ENCODE measurements at places on chromosomes 7 and 10.

GRCh38 chr10:95071107-95071660 lies 1.9 kb upstream of the CYP2C8 start:
- DNase-seq, result no peak

DNA sequence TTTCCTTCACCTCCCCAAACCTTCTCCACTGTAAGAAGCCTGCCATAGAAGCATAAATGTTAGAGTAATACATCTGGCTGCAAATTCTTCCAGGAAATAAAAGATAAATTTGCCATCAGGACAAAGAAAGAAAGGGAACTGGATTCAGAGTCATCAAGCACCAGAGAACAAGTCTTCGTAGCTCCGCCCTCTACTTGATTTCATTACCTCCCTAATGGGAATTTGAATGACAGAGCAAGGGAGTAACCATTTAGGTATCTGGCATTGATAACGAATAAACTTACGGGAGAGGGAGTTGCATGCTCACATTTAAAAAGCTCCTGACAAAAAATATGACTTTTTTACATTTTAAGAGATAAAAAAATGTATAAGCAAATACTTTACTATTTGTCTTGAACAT lies 263.4 kb downstream of the NEBL start:
- no peak for DNase-seq

- no peak for DNase-seq
These were observed 224.3 kb downstream of the PARD3 start for GRCh38 chr10:34590793-34591192.

DNA sequence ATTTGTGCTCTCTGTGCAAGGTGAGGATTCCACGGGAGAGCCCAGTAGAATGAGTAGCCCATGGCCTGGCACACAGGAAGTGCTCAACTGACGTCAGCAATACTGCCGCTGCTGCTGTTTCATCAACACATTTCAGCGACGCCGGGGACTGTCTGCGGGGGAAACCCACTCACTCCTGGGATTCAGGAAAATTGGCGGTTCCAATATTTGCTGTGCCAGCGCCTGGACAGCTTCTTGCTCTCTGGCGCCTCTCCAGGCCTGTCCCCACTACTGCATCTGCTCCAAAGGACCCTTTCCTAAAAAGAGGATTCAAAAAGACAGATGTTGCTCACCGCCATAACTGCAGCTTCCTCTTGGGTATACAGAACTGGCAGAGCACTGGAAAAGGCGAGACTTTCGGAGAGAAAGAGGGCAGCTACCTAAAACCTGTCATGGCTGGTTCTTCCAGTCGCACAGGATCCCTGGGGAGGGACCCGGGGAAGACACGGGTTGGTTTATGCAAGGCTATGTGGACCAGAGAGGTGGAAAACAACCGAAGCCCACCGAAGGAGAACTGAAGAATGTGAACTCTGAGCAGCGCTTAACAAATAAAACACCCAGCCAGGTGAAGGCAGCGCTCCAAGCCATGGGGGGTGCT lies 39.7 kb upstream of the ENO4 start:
- peak; percentile 62 for DNase-seq

- no peak for DNase-seq
These were observed 141.9 kb downstream of the ELFN1 start for GRCh38 chr7:1811850-1812508.

DNA sequence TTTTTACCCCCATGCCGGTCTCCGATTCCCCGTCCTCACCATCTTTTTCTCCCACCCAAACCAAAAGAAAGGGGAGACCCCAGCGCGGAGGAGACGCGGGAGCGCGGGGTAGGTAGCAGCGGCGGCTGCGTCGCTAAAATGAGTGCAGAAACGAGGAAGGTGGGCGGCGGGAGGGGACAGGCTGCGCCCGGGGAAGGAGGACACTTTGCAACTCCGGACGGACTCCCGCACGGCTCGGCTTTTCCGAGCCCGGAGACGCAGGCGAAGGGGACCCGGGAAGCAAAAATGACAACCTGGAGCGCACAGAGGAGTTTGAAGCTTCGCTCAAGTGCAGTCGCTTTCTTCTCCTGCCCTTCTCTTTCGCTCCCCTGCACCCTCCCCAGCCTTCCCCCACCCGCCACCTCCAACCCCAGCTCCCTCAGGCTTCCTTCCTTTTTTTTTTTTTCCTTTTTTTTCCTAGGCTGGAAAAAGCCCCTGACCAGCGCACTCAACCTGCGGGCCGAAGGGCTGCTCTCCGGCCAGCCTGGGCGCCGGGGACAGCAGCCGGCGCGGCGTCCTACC lies 453 bp downstream of the SFMBT2 start:
- DNase-seq, result no peak

DNA sequence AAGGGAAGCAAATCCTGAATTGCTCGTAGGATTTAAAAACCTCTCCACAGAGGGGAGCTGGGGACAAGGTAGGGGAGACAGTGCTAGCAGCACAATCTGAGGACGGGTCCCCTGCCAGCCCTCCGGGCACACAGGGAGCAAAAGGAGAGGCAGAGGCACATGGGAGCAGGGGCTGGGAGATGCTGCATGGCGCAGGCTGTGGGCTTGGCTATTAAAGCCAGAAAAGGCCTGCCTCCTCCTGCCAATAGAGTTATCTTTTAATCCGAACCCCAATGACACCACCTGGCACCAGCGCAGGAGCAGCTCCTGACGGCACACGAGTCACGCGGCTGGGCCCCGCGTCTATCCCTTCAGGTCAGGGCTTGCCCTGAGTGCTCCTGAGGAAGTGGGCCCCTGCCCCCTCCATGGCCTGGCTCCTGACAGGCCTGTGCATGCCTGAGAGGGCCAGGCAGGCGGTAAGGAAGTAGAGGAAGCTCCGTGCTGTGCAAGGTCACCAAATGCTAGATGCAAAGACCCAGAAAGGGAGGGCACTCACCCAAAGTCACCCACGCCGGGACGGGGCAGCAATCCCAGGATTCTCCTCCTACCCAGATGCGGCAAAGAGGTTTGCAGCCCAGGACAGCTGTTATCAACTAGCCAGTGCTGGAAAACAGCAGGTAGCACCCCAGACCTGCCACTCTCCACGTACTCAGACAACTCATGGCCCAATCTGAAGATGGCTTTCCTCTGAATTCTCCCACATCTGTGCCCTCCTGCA lies 28.1 kb downstream of the DLG5 start:
- DNase-seq, result peak; percentile 81

- no peak for DNase-seq
These were observed 91.6 kb downstream of the RAB11FIP2 start for GRCh38 chr10:117955176-117955575.

GRCh38 chr10:125137601-125138438 lies 22.5 kb downstream of the CTBP2 start:
- peak; percentile 76 for DNase-seq

DNA sequence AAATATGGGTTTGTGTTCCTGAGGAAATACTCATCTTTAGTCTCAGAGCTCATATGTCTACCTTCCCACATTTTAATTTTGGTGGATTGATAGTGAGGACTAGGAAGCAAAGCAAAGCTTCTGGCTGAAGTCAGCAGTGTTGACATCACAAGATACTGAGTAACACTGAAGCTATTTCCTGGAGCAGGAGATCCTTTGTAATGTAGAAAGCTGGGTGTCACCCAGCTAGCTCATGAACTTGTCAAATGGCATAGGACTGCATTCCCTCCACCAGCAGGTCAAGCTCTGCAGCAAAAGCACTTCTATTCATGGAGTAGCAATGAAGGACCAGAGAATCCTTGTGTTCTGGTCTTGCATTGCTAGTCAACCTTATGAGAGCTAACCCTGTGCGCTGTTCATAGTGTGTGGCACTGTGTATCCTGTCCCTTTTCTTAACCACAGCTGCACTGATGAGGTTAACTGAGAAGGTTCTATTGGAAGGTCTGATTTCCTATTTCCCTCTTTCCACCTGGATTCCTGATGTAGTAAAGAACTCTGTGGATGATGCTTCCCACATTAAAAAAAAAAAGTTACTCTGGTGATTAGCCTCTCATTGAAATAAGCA lies 94.8 kb upstream of the ZNF804B start:
- DNase-seq, result no peak

DNA sequence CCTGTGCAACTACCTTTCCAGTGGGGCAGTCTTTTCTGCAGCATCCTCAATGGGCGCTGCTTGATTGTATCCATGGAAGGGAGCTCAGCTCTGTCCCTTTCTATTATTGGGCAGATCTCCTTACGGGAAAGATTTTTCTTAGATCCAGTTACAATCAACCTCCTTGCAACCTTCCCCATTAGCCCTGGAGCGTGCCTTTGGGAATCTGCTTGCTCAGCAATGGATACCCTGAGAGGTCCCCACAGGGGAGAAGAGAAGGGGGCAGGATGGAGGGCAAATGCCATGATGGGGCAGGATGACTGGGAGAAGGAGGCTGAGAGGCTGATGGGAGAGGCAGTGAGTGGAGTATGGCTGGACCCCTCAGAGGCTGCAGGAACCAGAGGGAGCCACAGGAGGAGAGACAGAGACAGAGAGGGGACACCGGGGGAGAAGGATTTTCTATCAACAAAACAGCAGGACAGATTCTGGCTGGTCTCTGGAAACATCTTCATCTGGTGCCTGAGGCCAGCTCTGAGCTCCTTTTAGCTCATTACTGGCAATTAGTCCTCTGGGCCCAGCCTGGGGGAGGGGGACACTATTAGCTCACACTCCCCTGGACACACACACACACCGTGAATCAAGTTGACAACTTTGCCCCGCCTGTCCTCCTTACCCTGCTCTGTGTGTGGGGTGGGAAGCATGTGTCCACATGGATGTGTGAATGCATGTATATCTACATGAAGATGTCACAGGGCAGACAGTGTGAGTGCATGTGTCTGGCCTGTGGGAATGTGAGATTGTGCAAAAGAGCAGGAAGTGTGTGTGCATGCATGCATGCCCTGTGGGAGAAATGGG lies 80.8 kb upstream of the PAX2 start:
- no peak for DNase-seq

- no peak for DNase-seq
These were observed 18.7 kb upstream of the FOXK1 start for GRCh38 chr7:4663239-4664018.

- no peak for DNase-seq
These were observed 15.3 kb downstream of the ST7 start for GRCh38 chr7:116968631-116969030.

DNA sequence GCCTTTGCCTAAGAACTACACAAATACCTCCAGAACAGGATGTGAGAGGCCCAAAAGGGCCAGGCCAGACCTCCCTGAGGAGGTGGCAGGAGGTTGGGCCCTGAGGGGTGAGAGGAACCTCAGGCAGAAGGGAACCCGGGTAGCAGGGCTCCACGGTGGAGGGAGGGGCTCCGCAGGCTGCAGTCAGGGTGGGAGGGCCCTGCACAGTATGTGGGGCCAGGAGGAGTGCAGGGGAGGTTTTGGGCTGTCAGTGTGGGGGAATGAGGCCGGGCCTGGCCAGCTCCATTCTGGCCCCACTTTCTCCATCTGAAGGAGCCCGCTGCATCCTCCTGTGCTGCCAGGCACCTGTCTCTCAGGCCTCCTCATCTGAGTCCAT lies 25.9 kb downstream of the DNAJB12 start:
- no peak for DNase-seq

- no peak for DNase-seq
These were observed 340.1 kb downstream of the WDR37 start for GRCh38 chr10:1396297-1396635.

- peak; percentile 79 for DNase-seq
These were observed 48.4 kb upstream of the GTF2IRD1 start for GRCh38 chr7:74405191-74405898.

GRCh38 chr7:128903621-128904361 lies 6.7 kb downstream of the KCP start:
- DNase-seq, result no peak

- DNase-seq, result peak; percentile 97
These were observed 16.9 kb upstream of the LAMB4 start for GRCh38 chr7:108147031-108147563.

DNA sequence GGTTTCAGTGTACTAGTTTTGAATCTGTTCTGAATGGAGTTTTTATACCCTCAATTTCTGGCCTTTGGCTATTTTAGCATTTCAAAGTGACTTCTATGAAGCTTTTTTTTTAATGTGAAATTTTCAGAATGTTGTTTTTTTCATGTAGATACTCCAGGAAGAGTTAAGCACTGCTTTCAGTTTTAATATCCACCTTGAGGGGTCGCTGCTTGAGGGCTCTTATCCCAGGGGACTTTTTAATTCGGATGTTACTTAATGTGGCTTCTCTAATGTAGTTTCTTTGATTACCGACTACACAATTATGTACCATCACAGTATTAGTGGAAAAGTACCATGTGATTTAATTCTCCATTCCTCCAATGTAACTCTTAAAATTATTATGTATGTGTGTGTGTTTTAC lies 5.2 kb downstream of the IFIT5 start:
- DNase-seq, result no peak

DNA sequence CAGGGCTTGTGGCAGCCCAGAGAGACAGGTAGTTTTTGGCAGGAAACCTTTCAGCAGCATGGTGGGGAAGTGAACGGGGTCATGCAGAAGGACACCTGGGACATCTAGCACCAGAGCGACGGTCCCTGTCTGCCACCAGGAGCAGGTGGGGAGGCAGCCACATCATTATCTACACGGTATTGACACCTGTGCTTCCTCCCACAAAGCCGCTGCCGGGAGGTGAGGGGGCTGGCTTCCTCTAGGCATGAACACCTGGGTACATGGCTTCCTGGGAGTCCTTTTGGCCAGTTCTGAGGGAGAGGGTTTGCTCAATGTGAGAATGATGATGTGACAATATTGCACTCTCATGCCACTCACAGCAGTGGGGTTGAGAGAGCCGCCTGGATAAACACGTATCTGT lies 275.2 kb downstream of the ACTR3B start:
- no peak for DNase-seq

DNA sequence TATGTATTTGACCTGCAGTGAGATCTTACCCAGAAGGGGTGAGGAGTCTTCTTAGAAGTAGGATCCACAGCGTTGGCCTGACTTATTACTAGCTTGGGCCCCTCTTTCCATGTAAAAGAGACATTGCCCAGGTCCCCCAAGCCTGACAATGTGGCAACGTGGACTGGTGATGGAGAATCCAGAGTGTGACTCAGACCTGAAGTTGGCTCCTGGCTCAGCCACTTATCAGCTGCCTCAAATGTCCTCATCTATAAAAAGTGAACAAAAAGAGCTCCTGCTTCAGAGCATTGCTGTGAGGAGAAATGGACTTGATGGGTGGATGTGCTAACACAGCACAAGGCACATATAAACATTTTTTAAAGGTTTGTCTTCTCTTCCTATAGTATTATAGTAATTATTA lies 35.4 kb upstream of the TECTB start:
- no peak for DNase-seq

DNA sequence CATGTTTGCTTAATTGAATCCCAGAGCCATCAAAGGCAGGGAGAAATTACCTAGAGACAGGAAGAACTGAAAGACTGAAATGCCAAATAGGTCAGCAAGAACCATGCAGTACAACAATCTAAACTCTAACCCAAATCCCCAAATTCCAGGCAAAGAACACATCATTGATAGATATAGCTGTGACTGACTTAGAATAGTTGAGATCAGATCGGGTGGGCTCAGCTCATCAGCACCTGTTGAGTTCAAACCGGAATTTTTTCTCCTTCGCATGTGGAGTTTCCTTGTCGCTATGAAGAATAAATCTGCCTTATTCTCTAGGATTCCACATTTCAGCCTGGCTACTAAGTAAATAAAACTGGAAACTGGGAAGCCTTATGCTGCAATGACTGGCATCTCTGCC lies 1.4 kb downstream of the ANKMY2 start:
- no peak for DNase-seq

Data from NCI-H1105 (cell line).